ENCODE measurements at places on chromosomes 4 and X.

GRCh38 chr4:24510091-24510490 is 74.3 kb downstream of the DHX15 start:
- no peak for DNase-seq

DNA sequence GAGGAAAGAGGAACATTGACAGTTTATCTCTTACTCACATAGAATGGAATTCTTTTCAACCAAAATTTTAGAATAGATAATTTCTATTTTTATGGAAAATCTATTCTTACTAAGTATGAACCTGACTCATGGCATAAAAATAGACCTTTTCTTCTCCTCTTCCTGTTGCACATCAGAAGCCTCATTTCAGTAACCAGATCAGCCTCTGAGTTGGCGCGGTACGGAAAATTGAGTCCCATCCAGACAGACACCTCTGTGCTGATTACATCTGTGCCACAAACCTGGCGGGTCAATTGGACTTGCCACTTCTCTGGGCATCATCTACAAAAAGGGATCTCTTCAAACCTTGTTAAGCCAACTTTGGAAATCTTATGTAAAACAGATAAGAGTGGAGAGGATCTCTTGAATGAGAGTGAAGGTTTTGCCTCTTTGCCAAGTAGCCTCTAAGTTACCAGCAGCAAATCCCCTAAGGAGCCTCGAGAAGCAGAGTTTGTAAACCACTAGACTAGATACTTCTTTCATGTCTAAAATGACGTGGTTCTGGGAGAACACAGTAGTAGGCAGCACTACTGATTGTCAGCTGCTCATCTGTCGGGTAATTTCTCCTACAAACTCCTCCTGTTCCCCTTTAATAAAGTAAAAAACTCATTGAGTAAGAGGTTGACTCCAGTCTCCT is 37.4 kb downstream of the TENM3 start:
- no peak for DNase-seq

DNA sequence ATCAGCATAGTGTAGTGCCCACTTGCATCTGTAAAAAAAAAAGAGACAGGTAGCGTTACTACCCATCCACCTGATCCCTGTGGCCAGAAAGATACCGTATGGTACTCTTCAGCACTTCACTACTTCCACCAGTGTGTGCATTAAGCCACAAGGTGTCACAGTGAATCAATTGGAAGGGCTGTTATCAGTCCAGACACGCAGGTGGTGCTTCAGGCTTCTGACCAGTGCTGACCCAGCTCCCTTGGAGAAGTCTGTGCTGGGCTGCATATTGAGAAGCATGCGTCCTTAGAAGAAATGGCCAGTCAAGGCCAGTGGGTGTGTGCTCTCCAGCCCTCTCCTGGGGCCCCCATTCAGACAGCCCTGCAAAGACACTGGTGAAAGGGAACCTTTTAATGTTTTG is 10.6 kb downstream of the LDB2 start:
- no peak for DNase-seq

DNA sequence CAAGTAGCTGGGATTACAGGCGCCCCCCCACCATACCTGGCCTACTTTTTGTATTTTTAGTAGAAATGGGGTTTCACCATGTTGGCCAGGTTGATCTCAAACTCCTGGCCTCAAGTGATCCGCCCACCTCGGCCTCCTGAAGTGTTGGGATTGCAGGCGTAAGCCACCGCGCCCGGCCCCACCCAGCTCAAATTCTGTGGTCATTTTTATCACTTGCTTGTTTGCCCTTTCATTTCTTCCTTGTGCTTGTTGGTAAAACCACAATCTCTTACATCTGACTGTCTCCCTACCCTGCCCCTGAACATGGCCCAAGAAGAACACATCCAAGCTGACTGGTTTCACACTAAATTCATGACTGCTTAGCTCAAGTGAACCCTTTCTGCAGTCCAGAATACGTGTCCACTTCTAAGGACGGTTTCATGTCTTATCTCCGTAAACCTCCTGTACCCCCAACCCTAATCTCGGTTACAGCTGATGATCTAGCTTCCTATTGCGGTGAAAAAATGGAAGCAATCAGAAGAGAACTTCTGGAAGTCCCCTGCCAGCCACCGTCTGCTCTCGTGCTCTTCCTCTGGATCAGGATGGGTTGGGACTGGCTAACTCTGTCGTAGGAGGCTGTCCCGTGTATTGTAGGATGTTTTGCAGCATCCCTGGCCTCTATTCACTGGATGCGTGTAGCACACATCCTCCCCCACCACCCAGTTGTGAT is 5.4 kb upstream of the RS1 start:
- no peak for DNase-seq

GRCh38 chr4:47061435-47061834 is 30.1 kb downstream of the GABRB1 start:
- DNase-seq, result no peak

GRCh38 chr4:40055511-40055862 is 1.2 kb upstream of the N4BP2 start:
- peak; percentile 5 for DNase-seq

- no peak for DNase-seq
Observed at GRCh38 chrX:27679281-27679680, 89.1 kb downstream of the DCAF8L2 start.

GRCh38 chr4:8280876-8281440 is 11.4 kb downstream of the HTRA3 start:
- DNase-seq, result no peak

GRCh38 chr4:86626066-86626465 is 32.0 kb downstream of the PTPN13 start:
- DNase-seq, result no peak
